ENCODE measurements at places on chromosomes 16 and 17.
A peak's percentile ranks its signal among the peaks of the same experiment; 100 is the strongest.

- DNase-seq: no peak
Observed at GRCh38 chr17:42698736-42699414, 16.5 kb downstream of the CNTNAP1 start.

- DNase-seq: no peak
Observed at GRCh38 chr16:53159781-53160436, 105.1 kb downstream of the CHD9 start.

- no peak for DNase-seq
Observed at GRCh38 chr17:77608431-77608830, 350.1 kb upstream of the TNRC6C start.

DNA sequence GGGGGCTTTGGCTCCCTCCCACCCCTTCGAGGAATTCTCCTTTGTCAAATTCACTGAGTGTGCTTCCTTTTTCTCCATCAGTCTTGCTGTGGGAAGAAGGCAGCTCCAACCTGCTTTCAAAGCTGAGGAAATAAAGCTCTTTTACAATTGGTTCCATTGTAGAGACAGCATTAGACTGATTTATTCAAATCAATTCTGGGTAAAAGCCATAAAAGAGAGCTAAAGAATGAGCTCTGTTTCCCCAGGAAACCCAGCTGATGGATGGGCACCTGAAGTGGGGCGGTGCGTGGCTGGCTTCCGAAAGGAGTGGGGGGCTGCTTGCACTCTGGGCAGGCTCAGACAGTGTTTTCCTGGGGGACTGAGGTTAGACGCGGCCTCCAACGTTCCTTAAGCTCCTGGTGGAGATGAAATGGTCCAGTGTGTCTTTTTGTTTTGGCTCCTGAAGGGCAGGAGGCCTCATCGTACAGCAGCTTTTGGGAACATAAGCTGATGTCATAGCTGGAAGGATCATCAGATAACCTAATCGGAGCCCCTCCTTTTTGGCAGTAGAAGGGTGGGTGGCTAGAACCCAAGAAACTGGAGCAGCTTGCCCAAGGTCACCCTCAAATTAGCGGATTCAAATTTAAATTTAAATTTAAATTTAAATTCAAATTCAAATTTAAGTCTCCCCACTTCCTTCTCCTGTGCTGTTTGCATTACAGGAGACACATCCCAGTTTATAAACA lies 128.5 kb upstream of the EEF2KMT start:
- no peak for DNase-seq

DNA sequence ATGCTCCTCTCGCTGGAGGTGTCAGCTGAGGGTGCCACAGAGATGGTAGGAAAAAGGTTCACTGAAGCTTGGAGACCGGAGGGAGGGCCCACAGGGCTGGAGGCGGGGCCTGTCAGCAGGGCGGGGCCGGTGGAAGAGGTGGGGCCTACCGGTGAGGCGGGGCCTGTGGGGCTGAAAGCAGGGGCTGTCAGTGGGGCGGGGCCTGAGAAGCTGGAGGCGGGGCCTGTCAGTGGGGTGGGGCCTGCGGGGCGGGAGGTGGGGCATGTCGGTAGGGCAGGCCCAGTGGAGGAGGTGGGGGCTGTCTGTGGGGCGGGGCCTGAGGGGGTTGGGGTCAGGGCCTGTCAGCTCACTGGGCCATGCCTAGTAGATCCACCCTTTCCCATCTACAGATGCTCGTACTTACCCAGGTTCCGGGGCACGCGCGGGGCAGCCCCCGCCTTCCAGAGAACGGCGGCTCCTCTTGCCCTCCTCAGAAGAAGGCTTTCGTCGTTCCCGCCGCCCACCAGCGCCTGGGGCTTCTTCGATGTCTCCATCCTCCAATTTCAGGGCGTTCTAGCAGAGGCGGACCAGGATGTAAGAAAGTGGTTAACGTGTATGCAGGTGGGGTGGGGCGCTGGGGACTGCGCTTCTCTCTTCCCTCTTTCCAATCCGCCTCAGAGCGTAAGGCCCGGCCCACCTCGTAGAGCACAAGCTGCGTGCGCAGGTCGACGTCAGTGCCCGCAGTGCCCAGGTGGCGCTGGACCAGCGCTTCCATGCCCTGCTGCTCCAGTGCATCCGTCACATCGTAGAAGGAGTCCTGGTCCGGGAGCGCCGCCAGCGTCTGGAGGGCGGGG lies 9.8 kb downstream of the TMEM208 start:
- DNase-seq: peak; percentile 82

DNA sequence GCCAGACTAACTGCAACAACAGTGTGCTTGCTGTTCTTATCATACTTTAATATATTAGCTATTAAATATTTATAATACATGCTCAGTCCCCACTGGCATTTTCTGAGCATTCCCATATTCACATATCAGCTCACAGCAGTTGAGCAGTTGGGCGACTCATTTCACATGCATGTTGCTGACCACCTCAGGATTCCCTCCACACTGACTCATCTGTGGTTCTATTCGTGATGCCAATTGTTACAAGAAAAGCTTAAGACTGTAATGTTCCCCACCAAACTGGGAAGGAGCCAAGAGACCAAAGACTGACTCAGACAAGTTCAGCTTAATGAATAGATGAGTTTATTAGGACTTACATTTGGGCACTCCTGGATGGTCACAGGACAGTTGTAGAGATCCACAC lies 100.3 kb upstream of the KIF2B start:
- DNase-seq: peak; percentile 62

DNA sequence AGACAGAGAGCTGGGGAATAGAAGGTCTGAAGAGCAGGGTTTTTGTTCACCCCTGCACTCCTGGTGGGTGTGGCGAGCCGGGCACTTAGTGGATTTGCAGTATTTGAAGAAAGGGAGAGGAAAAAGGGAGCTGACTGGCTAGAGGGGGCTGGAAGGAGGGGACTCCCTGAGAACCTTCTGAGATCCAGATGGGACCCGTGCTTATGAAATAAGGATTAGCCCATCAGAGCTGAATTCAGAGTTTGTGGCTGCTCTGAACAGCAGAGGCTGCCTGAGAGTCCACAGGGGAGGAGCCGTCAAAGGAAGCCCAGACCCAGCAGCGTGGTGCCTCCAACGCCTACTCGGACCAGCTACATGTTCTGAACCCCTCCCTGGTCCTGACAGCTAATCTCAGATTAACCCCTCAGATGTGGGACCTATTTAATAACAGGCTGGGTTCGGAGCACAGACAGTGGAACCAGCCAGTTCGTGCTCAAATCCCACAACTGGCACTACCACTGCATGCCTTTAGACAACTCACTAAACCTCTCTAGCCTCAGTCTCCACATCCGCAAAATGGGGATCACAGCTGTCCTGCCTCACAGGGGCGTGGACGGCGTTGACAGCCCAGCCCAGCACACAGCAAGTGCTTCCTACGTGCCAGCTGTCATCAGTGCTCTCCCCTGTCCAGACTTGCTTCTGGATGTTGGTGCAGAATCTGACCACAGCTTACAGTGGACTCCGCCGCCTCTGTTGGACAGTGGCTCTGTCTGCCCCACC lies 70.6 kb downstream of the DYNLRB2 start:
- no peak for DNase-seq

GRCh38 chr17:56815711-56816110 lies 18.0 kb downstream of the C17orf67 start:
- no peak for DNase-seq

- DNase-seq: no peak
Observed at GRCh38 chr16:80875616-80876015, 71.2 kb upstream of the CDYL2 start.

DNA sequence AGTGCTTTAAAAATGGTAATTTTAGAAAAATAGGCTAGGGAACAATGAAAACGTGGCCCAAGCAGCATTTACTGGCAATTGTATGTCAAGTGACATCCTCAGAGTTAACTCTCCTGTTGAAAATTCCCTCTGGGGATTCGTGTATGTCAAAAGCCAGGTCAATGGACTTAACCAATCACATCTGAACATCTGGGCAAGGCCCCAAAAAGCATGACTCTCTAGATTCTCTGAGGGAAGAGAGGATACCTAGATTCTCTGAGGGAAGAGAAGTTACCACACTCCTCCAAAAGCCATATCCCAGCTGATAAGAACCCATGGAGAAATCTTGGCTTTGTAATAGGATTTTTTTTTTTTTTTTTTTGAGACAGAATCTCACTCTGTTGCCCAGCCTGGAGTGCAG lies 23.5 kb downstream of the NFE2L1 start:
- no peak for DNase-seq

DNA sequence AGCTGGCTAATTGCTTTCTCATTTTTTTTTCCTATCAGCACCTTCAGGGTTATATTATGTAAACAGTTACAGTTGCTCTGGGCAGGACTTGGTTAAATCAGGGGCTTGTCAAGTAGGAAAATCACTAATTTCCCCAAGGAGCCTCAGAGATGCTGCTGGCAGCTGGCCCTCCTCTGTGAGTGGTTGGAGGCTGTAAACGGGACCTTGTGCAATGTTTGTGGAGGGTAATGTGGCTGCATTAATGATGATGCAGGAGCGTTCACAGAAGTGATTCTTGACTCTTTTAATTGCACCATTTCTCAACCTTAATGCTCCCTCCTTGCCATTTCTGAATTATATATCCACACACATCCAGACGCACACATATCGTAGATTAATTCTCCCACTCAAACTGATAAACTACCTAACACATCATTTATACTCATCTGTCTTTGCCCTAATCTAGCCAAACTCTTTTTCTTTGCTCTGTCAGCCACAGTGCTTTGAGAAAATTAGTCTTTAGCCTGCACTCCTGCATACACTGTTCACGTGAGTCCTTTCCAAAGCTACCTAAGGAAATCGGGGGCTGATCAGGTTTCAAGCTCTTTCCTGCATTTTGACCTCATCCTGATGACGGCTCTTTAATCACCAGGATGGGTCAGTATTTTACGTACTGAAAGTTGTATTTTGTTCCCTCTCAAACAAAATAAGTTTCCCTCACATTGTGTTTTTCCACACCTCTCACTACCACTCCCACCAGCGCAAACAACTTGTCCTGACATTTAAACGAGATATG lies 154.4 kb upstream of the PIRT start:
- DNase-seq: no peak

GRCh38 chr17:69470702-69471101 lies 56.2 kb downstream of the MAP2K6 start:
- DNase-seq: no peak

DNA sequence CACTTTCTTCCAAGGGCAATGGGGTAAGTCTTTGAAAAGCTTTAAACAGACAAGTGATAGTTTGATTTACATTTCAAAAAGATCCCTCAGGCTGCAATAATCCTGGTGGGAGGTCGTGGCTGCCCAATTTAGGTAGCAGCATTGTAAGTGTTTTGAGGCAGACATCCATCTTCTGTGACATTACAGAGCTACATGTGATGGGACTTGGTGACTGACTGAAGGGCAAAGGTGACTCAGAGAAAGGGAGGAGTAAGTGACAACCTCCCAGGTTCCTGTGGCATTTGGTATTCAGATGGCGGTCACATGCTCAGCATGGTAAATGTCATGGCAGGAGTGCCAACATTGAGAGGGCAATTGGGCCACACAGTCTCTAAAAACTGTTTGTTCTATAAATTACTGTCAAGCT lies 26.5 kb downstream of the STAT3 start:
- DNase-seq: no peak

Data from SJSA1 (cell line).